ENCODE measurements at places on chromosomes 2 and 18.

DNA sequence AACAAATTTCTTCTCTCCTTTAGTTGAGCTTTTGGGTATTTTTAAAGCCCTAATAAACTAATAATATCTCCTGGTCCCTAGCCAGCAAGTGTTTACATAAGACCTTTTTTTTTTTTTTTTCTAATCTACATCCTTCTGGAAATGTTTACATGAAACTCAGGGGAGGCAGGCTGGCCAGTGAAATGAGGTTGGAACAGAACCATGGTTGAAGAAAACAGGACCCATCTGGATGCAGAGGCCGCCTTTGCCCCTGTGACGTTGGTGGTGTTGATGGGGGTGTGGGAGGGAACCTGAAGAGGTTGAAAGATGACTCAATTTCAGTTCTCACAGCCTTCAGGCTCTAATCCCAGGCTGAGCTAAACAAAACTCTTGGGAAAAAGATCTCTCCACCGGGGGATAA lies 118.5 kb downstream of the NRP2 start:
- no peak for DNase-seq

- DNase-seq, result no peak
These were observed 5.9 kb upstream of the RHBDD1 start for GRCh38 chr2:226829721-226830631.

DNA sequence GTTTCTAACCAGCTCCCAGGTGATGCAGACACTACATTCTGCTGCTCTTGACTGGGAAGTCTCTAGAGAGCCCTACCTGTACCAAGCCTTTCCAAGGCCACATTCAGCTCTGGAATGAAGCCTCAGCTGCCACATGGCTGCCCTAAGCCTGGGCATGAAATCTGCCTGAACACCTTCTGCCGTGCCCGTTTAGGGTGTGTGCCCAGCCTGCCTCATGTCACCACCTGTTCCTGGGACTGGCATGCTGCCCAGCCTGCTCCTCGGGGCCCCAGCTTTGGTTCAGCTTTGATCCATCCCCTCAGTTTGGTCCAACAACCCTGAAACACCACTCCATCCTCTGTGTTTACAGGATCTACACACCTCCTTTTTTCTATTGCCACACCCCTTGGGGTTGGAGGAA lies 210.9 kb downstream of the L3MBTL4 start:
- DNase-seq, result no peak

GRCh38 chr2:227464851-227465250 lies 7.1 kb upstream of the AGFG1 start:
- DNase-seq, result no peak

- no peak for DNase-seq
These were observed 510.1 kb downstream of the TDRD15 start for GRCh38 chr2:21633911-21634310.

GRCh38 chr2:5394223-5394622 lies 298.0 kb upstream of the SOX11 start:
- DNase-seq, result no peak

DNA sequence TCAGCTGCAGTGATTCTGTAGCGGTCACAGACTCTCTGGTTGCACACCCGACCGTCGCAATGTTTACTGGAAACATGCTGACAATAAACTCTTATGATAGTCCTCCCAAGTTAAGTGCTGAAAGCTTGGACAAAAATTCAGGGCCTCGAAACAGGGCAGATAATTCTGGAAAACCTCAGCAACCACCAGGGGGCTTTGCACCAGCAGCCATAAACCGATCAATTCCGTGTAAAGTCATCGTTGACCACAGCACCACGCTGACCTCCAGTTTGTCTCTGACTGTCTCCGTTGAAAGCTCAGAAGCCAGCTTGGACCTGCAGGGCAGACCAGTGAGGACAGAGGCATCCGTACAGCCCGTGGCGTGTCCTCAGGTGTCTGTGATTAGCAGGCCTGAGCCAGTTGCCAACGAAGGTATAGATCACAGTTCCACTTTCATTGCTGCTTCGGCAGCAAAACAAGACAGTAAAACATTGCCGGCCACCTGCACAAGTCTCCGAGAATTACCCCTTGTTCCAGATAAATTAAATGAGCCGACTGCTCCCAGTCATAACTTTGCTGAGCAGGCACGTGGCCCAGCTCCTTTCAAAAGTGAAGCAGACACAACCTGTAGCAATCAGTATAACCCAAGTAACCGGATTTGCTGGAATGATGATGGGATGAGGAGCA lies 166.1 kb downstream of the ASXL3 start:
- no peak for DNase-seq

DNA sequence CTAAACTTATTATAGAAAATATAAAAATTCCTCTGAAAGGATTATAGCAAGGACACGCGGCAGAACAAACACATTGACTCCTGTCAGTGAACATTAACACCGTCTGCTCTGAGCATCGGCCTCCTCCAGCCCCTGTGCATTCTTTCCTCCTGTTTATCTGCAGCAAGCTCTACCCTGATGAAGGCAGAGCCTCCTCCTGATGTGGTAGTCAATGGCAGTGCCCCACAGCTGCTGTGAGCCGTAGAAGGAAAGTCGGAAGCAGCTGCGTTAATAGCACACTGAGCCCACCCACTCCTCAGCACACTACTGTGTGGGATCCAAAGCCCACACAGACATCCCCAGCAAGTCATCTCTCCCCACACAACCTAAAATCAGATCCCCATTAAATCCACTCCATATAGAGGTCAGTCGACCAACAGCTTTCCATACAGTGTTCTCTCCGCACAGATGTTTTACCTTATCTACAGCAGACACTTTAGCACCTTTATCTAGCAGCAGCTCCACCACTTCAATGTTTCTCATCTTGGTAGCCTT lies 41.0 kb downstream of the KIDINS220 start:
- DNase-seq, result no peak

DNA sequence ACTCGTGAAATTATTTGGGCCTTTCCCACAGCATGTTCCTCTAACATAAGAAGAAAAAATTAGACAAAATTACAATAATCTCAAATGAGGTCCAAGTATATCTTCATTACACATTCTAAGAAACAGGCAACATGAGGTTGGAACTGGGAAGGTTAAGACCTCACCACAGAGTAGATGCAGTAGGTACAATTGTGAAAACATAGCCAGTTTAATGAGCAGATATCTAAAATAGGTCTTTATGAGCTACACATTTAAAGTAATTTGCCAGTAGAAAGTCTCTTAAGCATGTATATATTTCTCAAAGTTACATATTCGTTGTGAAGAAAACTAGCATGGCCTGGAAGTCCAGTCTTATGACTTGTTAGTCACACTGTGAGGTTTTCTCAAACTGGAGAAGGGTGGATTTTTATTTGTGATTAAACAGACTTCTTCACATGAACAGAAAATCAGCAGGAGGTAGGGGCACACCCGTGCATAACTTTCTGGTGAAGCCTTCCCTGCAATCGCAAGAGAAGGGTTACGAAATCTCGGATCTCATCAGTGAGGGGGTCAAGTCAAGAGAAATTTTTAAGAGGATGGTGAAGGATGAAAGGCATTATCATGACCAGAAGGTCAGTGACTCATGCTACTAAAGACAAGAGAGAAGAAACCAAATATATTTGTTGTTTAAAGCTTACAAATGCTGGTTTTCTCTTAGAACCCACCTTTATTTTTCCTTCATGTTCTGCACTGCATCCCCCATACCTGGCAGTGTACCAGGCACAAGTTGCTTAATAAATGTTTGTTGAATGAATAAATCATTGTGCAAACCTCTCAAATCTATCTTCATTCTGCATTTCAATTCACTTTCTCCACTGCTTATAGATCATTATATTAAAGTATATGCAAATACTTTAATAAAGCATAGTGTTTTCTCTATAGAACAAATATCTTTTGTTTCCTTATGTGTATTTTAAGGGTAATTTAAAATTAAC lies 5.1 kb upstream of the RAB27B start:
- no peak for DNase-seq

GRCh38 chr2:40394597-40394996 lies 57.3 kb downstream of the SLC8A1 start:
- DNase-seq, result no peak

DNA sequence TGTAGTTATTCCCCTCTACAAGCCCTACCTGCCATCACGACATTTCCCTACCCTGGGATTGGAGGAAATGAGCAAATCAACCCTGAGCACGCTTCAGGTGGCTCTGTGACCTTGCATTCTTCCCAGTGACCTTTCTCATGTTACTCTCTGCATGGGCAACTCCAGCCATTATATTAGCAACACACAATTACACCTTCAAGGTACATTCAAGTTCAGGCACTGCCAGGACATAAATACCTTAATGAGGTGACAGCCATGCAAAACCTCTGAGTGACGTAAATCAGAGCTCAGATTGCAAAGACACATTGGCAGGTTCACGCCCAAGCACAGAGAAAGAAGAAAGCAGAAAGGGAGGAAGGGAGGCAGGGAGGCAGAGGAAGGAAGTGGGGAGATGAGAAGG lies 68.7 kb upstream of the ALK start:
- DNase-seq, result no peak

DNA sequence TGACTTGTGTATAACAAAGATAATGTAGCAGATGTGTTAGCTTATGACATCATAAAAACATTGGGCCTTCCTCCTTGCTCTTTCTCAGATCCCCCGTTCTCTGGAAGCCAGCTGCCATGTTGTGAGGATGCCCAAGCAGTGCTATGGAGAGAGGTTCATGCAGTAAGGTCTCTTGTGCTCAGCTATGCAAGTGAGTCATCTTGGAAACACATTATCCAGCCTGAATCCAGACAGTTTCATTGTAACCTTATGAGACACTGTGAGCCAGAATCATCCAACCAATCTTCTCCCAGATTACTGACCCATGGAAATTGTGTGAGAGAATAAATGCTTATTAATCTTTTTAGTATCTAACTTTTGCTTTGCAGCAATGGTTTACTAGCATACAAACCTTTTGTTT lies 60.8 kb downstream of the ST6GAL2 start:
- no peak for DNase-seq

DNA sequence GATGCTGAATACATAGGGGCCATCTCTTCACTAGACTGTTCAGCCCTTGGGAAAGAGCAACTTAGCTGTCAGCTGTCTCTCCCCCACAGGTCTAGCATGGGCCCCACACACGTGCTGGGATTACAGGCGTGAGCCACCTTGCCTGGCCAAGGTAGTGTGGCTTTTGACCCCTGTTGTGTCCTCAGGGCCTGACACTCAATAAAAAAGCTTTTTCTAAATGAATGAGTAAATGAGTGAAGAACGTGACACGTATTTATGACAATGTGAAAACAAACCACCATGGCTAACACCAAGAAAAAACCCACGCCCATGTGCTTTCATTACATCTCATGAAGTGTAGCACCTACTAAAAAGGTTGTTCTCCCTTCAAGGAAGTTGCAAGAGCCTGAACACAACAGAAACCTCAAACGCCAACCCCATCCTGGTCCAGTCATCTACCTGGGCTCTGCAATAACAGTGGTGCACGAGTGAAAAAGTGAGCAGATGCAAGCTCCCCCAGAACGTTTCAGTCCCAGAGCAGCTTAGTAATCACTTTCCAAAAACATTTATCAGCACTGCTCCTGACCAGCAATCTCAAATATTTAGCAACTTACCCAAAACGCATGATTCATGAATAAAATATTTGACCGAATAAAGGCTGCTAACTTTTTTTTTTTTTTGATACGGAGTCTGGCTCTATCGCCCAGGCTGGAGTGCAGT lies 3.4 kb downstream of the WDFY1 start:
- no peak for DNase-seq

- DNase-seq, result no peak
These were observed 6.9 kb upstream of the ZFAND2B start for GRCh38 chr2:219199470-219200211.

GRCh38 chr2:95075440-95076132 lies 46.0 kb downstream of the MRPS5 start:
- DNase-seq, result no peak

DNA sequence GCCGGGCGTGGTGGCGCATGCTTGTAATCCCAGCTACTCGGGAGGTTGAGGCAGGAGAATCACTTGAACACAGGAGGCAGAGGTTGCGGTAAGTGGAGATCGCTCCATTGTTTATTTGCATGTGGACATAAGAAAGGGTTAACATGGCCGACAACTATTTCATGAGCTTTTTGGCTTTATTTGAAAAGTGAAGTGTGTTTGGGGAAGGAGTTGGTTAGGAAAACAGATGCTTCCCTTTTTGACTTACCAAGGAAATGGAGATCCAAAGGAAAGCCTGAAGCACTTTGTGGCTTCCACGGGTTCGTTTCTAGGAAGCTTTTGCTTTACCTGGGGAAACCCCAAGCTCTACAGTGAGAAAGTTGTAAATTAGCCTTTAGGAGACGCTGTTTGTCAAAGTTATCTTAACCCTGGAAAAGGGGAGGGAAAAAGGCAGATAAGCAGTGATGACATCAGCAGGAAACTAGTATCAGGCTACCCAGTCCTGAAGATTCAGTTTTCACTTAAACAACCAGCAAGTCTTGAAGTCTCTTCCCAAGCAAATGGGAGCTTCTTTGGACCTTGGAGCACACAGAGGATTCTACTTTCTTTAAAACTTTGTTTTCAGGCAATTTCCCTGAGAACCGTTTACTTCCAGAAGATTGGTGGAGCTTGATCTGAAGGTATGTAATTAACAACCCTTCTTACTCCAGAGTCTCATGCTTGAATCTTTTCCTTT lies at the start of gene CASP10:
TSS of gene CASP10 (plus strand) at position 492 of the 715 bp plus-strand sequence. CDS start 2,637 bp downstream, outside the sequence.
- DNase-seq, result no peak

- no peak for DNase-seq
These were observed 1.4 kb upstream of the HPCAL1 start for GRCh38 chr2:10300997-10301940.

DNA sequence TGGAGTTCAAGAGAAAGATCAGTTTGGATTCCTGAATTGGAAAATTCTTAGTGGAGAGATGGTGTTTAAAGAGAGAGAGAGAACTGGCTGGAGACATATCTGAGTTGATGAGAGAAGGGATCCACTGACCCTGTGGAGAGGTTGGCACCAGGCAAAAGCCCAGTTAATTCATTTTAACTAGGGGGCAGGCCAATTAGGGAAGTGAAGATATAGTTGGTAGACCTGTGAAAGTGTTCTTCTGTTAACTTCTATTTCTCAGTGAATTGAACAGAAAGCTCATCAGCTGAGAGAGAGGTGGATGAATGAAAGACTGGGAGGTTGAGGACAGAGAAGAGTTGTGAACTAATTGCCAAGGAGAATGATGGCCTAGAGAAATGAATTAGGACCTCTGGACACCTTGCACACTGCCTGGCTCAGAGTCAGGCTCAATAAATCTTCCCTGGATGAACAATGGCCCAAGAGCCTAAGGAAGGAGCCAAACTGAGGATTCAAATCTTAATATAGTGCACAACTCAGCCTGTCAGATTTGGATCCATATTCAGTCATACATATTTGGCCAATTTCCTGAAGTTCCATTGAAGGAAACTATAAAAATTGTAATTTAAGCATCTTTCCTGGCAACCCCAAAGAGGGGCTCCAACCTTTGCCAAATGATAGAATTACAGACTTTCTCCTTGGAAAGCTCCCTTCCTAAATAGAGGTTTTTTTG lies 82.2 kb upstream of the RMDN2 start:
- no peak for DNase-seq

GRCh38 chr2:196177124-196177523 lies 5.7 kb upstream of the STK17B start:
- DNase-seq, result no peak

All from stimulated activated CD4-positive, alpha-beta T cell treated with anti-CD3 and anti-CD28 coated beads, Interleukin-1b, Interleukin-23, amount 100 ng/mL, for 1 hour (primary cell).